ENCODE measurements at places on chromosomes 4 and X.

DNA sequence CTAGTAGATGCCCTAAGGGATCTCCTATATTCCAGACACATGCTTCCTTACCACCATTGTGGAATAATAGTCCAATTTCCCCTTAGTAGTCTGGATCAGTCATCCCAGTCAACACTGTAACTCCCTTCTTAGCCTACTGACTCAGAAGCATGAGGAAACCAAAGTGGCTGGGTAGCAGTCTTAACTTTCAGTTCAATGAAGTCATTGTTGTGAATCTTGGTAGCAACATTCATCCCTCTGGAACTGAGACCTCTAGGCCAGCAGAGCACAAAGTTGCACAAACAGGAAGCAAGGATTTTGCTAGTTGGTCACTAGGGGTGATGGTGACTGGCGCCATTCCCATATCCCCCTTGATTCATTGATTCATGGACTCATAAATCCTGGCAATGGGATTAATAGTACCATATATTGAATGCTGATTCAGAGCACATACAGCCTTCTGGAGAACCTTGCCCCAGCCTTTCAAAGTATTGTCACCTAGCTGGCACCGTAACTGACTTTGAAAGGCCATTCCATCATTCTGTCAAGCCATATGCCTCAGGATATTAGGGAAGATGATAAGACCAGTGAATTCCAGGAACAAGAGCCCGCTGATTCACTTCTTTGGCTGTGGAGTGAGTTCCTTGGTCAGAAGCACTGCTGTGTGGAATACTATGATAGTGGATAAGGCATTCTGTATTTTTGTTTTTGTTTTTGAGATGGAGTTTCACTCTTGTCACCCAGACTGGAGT is 19.7 kb upstream of the GPAT3 start:
- DNase-seq = no peak

DNA sequence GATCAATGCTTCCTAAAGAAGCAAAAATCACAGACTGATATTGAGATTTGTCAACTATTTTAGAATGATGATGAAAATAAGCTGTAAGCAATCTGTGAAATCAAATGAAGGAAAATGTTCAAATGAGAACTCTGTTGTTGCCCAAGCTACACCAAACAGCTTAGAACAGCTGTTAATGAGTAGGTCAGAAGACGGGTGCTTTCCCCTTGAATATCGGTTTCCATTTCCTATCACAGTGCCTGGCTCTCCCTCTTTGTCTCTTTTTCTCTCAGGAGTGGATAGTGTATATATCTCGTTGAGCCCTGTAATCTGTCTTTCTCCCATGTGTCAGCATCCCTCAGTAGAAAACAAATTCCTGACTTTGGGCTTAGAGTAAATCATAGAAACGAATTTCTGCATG is 1592.9 kb upstream of the TENM3 start:
- no peak for DNase-seq

DNA sequence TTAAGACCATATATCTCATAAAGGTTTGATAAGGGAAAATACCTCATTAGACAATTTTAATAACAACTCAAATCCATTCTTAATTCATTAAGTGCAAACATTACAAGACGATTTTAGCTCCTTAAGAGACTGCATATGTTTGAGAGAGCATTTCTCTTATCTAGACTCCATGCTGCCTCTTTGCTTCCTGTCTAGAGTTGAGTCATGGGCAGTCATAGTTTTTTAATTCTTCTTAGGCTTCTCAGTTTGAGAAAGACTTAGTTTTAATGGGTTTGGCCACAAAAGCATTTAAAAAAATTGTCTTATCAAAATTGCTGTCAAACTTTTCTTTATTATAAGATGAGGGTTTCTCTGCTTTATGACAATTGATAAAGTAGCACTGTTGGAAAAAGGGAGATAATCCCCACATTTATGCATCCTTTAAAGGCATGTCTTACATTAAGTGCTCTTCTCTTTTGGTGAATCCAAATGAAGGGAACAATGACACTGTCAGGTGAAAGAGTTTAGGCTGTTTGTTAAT is 713.4 kb downstream of the PCDH18 start:
- DNase-seq = no peak

DNA sequence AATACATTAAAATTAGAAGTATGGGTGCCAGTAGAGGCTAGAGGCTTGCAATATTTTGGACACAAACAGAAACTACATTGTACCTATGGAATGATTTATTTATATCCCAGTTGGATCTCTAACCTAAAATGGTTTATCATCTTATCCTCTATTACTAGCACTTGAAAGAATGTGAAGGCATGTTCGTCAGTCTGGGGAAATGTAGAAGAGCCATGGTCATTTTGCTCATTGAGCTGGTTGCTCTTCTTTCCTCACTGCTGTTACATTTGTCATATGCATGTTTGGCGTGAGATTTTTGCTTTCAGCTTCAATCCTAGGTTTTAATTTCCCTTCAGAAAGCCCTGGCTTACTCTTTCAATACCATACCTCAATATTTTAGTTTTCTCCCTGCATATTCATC is 82.4 kb upstream of the MYOZ2 start:
- no peak for DNase-seq

GRCh38 chr4:19575924-19576323 is 675.8 kb upstream of the SLIT2 start:
- DNase-seq = peak; percentile 69

DNA sequence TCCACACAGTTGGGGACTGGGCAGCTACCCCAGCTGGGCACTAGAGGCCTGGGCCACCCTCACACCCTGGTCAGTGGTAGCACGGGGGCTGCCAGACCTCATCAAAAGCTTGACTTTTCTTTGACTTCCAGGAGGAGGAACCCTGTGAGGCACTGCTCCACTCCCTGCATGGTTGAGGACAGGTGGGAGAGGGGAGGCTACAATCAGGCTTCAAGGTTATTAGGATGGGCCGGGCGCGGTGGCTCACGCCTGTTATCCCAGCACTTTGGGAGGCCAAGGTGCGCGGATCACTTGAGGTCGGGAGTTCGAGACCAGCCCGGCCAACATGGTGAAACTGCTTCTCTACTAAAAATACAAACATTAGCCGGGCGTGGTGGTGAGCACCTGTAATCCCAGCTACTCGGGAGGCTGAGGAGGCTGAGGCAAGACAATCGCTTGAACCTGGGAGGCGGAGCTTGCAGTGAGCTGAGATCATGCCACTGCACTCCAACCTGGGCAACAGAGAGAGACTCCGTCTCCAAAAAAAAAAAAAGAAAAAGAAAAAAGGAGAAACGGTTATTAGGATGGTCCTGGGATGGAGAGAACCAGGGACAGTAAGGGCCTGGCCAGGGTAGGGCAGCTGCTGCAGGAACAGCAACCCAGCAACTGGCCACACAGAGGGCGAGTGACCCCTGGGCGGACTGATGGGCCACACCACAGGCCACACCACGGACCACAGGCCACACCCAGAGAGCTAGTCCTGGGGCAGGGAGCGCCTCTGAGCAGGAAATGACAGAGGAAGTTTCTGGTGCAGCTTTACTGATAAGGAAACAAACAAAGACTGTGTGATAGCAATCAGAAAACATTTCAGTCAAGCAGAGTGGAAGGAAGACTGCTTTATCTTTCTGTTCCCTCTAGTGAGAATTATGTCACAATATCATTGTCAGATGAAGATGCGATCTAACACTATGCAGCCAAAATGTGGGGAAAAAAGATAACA is 20.5 kb upstream of the OPN1LW start:
- no peak for DNase-seq

DNA sequence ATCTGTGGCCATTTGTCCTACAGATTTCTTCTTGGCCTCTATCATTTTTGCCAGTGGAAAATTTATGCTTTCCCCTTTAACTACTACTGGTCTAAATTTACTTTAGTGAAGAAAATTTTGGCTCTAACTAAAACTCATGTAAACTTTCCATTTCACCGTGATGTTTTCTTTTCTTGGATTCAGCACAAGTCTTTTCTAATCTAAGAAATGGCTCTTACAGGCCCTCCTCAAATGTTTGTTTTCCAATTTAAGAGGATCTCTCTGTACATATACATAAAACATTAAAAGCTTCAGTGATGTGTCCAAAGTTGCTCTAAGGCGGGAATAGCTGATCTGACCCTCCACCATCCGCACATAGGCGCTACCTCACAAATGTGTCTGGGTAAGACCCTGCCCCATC is 68.1 kb downstream of the MAML3 start:
- no peak for DNase-seq

- DNase-seq = no peak
These were observed 20.8 kb upstream of the FAM13A start for GRCh38 chr4:89077761-89078160.

- no peak for DNase-seq
These were observed at the start of gene ITIH6 for GRCh38 chrX:54798137-54798536. TSS of gene ITIH6 (minus strand) at chrX:54798255. CDS start at chrX:54798210, 45 bp downstream.

DNA sequence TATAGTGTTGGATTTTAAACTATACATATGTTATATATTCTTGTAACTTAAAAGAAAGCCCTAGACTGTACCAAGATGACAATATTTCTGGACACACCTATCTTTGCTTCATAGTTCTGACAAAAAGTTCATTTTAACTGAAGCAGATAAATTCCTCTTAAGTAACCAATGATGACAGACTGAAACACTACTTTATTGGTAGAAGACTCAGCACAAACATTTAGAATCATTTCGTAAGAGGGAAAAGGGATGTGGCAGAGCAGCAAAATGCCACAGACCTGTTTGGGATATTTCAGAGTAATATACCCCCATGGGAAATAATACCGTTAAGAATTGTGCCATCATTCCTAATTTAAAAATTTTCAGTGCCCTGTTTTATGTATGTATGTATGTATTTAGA is 56.2 kb downstream of the APOO start:
- DNase-seq = no peak

GRCh38 chr4:146062340-146062739 is 113.2 kb upstream of the LSM6 start:
- DNase-seq = no peak

DNA sequence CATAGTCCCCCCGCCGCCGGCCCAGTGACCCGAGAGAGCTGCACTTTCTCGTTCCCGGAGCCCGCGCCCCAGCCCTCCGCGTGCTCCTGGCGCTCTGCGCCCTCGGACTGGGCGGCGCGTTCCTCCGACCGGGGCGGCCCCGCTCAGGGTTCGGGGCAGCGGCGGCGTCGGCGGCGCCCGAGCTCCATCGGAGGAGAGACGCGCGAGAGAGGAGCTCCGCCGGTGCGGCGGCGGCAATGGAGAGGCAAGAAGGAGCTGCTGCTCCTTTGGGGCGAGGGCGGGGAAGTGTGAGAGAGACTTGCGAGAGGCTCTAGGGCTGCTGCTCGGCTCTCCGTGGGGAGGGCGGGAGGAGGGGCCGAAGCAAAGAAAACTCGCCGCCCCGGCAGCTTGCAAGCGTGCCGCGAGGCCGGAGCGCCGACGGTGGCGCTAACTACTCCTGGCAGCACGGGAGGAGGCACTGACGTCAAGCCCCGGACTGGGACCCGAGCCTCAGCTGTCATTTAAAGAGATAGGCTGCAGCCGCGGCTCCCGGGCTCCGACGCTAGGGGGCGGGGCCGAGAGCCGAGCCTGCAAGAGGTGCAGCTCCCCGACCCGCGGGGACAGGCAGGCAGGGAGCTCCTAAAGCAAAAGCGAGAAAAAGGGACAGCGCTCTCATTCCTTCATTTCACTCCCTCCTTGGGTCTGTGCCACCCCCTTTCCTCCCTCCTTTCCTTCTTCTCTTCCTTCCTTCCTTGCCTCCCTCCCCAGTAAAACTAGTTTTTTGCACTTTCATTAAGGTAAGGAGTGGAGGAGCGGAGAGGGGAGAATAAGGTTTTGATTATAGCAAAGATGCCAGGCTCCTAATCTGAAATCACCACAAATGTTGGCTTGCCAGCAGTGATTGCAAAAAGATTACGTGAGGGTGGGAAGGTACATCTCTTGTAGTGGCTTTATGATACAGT is at the start of gene KCTD8:
TSS of gene KCTD8 (minus strand) at position 289 of the 941 bp plus-strand sequence.
- DNase-seq = peak; percentile 66

DNA sequence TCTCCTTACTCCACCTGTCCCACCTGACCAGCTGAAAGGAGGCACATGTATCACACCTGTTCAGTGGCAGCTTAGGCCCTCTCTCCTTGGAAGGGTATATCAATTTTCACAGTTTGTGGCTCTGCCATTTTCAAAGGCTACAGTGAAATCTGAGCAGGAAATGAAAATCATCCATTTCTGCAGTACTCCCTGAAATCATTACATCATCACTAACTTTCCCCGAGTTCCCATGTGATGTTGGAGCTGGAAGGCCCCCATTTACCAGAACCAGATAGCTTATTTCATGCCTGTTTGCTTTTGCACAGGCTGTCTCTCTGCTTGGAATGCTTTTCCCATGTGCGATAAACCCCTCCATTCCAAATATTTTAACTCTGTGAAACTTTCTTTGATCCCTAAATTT is 31.0 kb upstream of the STX18 start:
- peak; percentile 35 for DNase-seq

- DNase-seq = no peak
These were observed 24.0 kb downstream of the C4orf51 start for GRCh38 chr4:145703850-145704497.

DNA sequence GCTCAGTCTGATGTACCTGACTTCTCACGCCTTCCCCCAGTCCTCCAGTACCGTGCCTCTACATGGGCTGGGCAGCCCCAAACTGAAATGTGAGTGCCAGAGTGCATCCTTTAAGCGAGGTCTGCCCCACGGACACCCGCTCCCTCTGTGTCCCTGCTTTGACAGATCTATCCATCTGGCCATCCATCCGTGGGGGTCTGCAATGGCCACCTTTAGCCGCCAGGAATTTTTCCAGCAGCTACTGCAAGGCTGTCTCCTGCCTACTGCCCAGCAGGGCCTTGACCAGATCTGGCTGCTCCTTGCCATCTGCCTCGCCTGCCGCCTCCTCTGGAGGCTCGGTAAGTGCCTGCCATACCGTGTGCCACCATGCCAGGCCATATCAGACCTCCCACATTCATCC is 827 bp downstream of the PORCN start:
- DNase-seq = no peak

- DNase-seq = no peak
These were observed 253.9 kb upstream of the NOCT start for GRCh38 chr4:138761638-138762220.

DNA sequence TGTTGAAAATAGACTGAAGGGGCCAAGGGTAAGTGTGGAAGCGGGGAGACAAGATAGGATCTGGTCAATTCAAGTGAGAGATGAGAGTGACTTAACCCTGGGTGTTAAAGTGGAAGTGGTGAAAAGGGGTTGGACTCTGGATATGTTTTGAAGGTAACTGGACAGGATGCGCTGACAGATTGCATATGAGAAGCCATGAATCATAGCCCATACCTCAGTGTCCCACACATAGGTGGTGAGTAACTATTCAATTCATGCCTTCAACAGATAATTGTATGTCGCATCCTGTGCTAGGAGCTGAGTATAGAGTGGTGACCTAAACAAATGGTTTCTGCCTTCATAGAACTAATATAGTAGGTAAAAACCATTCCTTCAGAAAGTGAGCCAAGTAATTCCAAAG is 76.7 kb downstream of the KLHL34 start:
- DNase-seq = no peak

DNA sequence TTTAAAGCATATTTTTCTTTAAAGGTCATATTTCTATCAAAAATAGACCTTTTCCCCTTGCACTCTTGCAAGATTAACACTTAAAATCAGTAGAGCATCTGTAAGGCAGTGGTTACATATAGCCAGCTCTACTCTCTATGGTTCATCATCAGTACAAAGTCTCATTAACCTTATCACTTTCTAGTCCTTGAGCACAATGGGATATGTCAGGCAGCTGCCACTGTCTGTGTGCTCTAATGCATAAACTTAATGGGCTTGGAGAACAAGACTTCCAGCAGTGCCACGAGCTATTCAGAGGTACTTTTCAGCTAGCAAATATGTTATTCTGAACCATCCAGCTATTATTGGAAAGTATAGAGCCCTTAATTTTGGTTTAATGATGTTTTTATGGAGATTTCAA is 393.7 kb downstream of the GASK1B start:
- DNase-seq = no peak

- no peak for DNase-seq
These were observed 216.8 kb upstream of the PSAPL1 start for GRCh38 chr4:7651461-7651921.
